ENCODE measurements at places on chromosomes 16 and 17. TPM values are rescaled to one million over a fixed set of nuclear protein-coding genes. Genes with fewer than 3 reads are reported as not detected.

IGFALS gene
- 3.8 TPM for total RNA-seq

HEATR9 gene
- not detected for total RNA-seq

NLRC5 gene
- total RNA-seq: 13.7 TPM

TMEM235 gene
- not detected for total RNA-seq

DECR2 gene
- total RNA-seq: 14.5 TPM

CRISPLD2 gene
- 7.0 TPM for total RNA-seq

- H3K36me3 ChIP-seq: no peaks in the 10 kb centered on the region
- H3K27ac ChIP-seq: no peak overlapping the region
- H3K4me3 ChIP-seq: no peak overlapping the region
- no peak for DNase-seq
- peaks cover 33% of the 10 kb centered on the region for H3K4me1 ChIP-seq
Observed at GRCh38 chr16:48560692-48561091, 49.3 kb downstream of the N4BP1 start.

GRCh38 chr16:57640612-57641011 is 12.2 kb downstream of the ADGRG1 start:
- H3K27me3 ChIP-seq: no peaks in the 10 kb centered on the region
- no peak overlapping the region for H3K4me3 ChIP-seq
- no peaks in the 10 kb centered on the region for H3K36me3 ChIP-seq

DNA sequence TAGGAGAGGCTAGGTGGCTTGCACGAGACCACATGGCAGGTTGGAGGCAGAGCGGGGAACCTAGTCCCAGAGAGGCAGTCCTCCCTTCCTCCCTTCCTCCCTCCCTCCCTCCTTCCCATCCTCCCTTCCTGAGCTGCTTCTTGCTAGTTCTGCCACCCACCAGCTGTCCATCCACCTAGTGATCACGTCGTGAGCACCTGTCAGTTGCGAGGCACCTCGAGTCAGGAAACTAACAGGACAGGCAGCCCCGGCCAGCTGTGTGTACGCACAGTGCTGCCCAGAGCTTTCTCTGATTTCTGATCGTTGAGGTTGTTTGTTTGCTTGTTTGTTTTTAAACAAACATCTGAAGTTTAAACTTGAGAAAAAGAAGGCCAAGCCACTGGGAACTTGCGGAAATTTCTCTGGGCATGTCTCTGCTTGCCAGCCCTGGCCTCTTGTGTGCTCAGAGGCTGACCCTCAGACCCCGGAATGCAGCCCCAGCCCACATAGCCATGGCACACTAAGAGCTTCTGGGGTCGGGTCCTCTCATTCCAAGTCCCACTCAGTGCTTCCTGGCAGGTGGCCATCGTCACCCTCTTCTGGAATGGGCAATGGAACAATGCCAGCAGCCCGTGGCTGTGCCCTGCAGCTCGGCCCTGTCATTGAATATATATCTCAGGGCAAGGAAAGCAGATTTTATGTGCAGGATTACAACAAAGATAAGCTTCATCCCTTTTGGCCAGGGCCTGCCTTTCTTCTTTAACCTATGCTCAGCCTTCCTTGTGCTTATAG is 174.0 kb downstream of the KATNIP start:
- H3K4me1 ChIP-seq: no peaks in the 10 kb centered on the region
- no peak overlapping the region for H3K4me3 ChIP-seq
- no peaks in the 10 kb centered on the region for H3K36me3 ChIP-seq
- no peak overlapping the region for H3K27ac ChIP-seq
- H3K27me3 ChIP-seq: no peaks in the 10 kb centered on the region
